Stomach (tissue), 19 donors: ENCODE measurements at places on chromosomes 16 and 17. TPM values are rescaled to one million over a fixed set of nuclear protein-coding genes. Genes with fewer than 3 reads are reported as not detected.

GRIN2C gene
- total RNA-seq, result 0.55 TPM

C17orf50 gene
- not detected for total RNA-seq

GRCh38 chr16:31700530-31701388 is 172.8 kb upstream of the ZNF267 start:
- DNase-seq, result peak; percentile 95

DNA sequence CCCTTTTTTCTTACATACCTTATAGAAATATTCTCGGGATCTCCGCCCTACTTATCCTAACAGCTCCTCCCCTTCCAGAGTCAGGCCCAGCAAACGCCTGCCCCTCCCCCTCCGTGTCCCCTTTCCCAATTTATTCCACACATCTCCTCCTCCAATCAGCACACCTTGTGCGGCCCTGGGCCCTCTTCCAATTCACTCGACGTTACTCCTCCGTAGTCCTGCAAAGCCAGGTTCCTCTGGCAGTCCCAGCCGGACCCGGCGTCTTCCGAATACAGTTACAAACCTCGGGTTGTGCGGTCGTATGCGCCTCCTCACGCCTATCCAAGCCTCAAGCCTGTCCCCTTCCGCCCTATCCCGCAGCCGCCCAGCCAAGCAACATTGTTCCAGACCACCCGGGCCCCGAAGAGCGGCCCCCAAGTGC is 677 bp downstream of the CBX1 start:
- DNase-seq, result peak; percentile 81

GRCh38 chr16:3047387-3047720 is 993 bp downstream of the MMP25 start:
- DNase-seq, result no peak

GRCh38 chr17:76281573-76282371 is 16.6 kb downstream of the UBALD2 start:
- DNase-seq, result no peak
